ENCODE measurements at places on chromosomes 4 and X. TPM values are rescaled to one million over a fixed set of nuclear protein-coding genes. Genes with fewer than 3 reads are reported as not detected.

DNA sequence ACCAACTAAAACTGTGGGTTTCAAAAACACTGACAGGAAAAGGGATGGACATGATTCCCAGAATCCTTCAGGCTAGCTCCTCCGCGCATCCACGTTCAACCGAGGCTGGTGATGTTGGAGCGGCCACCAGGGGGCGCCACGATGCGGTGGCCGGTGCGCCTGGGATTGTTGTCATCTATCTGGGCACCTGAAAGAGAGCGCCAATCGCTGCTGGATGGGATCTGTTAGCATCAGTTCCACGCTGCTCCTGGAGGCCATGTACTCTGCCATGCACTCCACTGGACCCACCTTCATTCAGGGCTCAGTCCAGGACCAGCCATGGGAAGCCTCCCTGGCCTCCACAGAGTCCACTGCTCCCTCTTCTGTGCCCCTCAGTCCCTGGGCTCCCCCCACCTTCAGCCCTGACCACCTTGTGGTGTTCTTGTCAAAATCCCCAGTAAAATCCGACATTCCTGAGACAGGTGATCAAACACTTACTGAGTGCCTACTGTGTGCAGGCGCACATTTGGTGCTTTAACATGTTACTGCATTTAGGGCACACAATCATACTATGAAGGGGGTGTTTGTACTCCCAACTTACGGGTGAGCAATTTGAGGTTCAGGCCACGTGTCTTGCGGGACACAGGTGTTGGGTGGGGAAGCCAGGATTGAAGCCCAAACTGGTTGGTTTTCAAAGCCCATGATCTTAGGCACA is 71.1 kb downstream of the CRMP1 start:
- no peak for DNase-seq

The STBD1 gene
- total RNA-seq: 1.7 TPM

The CT83 gene
- not detected for total RNA-seq

The RPS6KA6 gene
- total RNA-seq: 12.4 TPM

The KCNE5 gene
- total RNA-seq: 2.6 TPM

DNA sequence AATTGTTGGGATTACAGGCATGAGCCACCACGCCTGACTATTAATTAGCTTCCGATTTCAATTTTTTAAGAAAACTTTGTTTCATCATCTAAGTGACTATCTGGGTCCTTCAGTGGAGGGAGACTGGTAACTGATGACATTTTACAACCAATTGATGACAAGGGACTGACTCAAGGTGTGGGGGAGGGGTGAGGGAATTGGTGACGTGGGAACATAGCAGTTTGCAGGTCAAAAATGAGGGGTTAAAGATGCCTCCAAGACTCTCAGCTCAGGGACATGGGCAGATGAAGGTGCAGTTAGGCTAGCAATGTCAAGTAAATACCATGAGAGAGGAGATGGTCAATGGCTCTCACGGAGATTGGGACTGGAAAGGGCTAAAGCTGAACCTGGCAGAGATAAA is 5.7 kb upstream of the FAM9C start:
- DNase-seq: no peak

DNA sequence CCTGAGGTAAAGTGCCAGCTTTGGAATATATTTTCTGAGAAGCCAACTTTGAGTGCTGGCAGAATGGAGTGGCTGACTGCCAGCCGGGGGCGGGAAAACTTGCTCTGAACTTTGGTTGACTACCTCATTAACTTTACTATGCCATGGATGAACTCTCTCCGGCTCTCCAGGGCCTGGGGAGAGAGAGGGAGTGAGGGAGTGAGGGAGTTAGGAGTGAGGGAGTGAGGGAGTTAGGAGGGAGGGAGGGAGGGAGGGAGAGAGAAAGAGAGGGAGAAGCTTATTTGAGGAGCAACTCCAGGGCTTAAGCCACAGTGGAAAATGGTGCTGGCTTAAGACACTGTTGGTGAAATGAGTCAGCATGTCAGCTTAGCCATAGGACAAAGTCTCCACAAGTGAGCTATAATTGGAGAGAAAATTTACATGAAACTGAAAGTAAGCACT is 280.9 kb upstream of the RPS6KA3 start:
- no peak for DNase-seq

- DNase-seq: no peak
Observed at GRCh38 chr4:102564399-102565059, 63.4 kb downstream of the NFKB1 start.

Measured in mesothelial cell of epicardium (in vitro differentiated cells).